ENCODE measurements at places on chromosomes 1 and 21. TPM values are rescaled to one million over a fixed set of nuclear protein-coding genes. Genes with fewer than 3 reads are reported as not detected.

The NTNG1 gene
- 0.15 TPM for total RNA-seq

The ZNF695 gene
- total RNA-seq, result 1.6 TPM

The TRAF3IP3 gene
- under 0.01 TPM for total RNA-seq

The NUF2 gene
- total RNA-seq, result 21.8 TPM

The SIM2 gene
- 0.32 TPM for total RNA-seq

The SLC35D1 gene
- 9.3 TPM for total RNA-seq

The SDE2 gene
- 31.9 TPM for total RNA-seq

The CDCA8 gene
- total RNA-seq, result 12.0 TPM

The HECTD3 gene
- total RNA-seq, result 16.9 TPM

The GBP2 gene
- total RNA-seq, result 57.6 TPM

The SDC3 gene
- total RNA-seq, result 4.5 TPM

The OLIG2 gene
- total RNA-seq, result not detected

The PROK1 gene
- total RNA-seq, result not detected

The B3GALT5 gene
- total RNA-seq, result not detected

The SYDE2 gene
- 5.8 TPM for total RNA-seq

The HES5 gene
- not detected for total RNA-seq

The C1orf216 gene
- total RNA-seq, result 15.3 TPM

The FAAH gene
- total RNA-seq, result 2.1 TPM

The KAZN gene
- 0.76 TPM for total RNA-seq

The GREM2 gene
- total RNA-seq, result not detected

The TFAP2E gene
- total RNA-seq, result under 0.01 TPM

The FALEC gene
- not detected for total RNA-seq

All from epithelial cell of umbilical artery (primary cell).